ENCODE measurements at places on chromosomes 4 and X.

- peak; percentile 67 for DNase-seq
Observed at GRCh38 chr4:174156239-174156826, 127.1 kb downstream of the FBXO8 start.

- DNase-seq: no peak
Observed at GRCh38 chrX:119756926-119757635, 1.3 kb upstream of the SOWAHD start.

GRCh38 chr4:162350331-162350730 is 186.5 kb upstream of the FSTL5 start:
- no peak for DNase-seq

GRCh38 chrX:35351212-35351611 is 408.6 kb downstream of the FAM47B start:
- DNase-seq: no peak

- peak; percentile 28 for DNase-seq
Observed at GRCh38 chrX:133415276-133416105, at the start of gene GPC4. Gene GPC4, minus strand, starts transcription at chrX:133415489. Its CDS starts 524 bp downstream, at chrX:133414965.

Measured in NCI-H1105 treated with DMSO at 0.1 percent for 48 hours (cell line).